ENCODE measurements at places on chromosomes 1 and 21.

GRCh38 chr1:90561911-90562310 is 155.2 kb downstream of the BARHL2 start:
- no peak for DNase-seq

- peak; percentile 12 for DNase-seq
Measured at GRCh38 chr1:70487910-70488665, 77.0 kb downstream of the CTH start.

GRCh38 chr1:65959896-65960567 is 167.3 kb downstream of the PDE4B start:
- no peak for DNase-seq

DNA sequence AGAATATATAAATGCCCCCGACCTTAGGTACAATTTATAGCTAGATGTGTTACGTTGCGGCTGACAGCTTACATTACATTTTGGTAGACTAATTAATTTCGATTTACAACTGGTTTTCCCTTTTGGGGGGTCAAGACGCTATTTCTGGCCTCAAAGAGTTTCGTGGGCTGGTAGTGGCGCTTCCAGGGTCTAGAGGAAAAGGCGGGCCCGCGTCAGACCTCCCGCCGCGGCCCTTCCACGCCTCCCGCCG is 391 bp downstream of the IFT25 start:
- no peak for DNase-seq

DNA sequence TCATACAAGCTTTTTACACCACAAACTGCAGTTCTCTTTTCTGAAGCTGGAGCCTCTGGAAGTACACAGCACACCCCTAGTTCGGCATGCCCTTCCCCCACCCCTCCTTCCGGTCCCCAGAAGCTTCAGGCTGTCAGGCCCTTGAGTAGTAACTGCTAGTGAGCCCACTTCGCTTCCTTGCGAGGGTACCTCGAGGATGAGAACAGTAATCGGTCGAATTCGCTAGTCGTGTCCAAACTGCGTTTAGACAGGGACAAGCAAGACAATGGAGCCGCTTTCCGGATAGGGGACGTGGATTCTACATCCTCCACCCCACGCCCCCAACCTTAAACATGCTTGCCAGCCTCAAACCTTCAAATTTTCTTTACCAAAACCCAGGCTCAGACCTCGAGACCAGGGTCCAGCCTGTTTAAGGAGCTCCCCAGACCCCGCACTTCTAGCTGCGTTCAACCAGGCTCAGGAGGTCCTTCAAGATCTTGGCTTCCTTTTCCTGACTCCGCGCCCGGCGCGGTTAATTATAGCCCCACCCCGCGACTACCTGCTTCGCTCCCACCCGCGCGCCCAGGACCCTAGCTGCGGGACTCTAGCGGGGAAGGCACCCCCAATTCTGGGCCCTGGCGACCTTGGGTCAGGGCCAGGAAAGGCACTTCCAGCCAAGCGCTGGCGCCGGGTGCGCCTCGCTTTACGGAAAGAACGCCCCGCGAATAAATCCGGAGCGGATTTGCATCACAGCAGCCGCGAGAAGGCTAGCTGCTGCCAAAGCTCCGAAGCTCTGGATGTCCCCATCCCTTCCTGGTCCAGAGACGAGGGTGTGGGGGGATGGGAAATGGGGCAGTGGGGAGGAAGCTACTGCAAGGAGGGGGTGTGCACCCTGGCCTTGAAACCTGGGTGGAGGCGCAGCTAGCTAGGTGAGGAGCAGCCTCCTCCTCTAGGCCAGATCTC is 8.1 kb upstream of the TSPAN1 start:
- DNase-seq = no peak

- DNase-seq = no peak
Measured at GRCh38 chr1:117146575-117147340, 25.2 kb upstream of the TRIM45 start.

- peak; percentile 37 for DNase-seq
Measured at GRCh38 chr1:167935216-167936067, 1.0 kb upstream of the DCAF6 start.

DNA sequence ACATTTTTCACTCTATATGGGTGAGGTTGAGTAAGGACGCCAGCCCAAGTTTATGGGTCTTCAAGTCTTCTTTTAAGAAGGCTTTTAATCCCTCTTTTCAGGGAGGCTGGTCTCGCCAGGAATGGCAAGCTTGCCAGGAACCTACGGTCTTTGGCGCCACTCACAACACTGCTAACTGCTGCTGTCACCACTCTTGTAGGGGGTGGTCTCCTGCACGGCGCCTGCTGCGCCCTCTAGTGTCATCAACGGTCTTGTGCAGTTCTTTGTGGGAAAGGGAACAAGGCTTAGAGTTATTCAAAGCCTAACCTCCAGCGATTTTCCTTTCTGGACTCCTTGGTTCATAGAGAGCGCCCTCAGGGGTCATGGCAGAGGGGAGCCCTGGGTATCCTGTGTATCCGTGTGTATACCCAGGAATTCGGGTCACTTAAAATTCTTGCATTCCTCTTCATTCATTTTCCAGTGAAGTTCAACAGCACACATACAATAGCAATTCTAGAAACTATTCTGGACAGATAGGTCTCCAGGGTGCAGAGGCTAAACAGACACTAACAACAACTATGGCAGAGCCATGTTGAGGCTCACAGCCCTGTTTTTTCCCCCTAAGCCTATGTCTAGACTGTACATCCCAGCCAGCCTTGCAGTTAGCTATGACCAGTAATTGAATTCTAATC is 392.8 kb upstream of the CAMK1G start:
- no peak for DNase-seq

GRCh38 chr1:182602935-182603645 is 1.1 kb downstream of the RGS16 start:
- DNase-seq = no peak

DNA sequence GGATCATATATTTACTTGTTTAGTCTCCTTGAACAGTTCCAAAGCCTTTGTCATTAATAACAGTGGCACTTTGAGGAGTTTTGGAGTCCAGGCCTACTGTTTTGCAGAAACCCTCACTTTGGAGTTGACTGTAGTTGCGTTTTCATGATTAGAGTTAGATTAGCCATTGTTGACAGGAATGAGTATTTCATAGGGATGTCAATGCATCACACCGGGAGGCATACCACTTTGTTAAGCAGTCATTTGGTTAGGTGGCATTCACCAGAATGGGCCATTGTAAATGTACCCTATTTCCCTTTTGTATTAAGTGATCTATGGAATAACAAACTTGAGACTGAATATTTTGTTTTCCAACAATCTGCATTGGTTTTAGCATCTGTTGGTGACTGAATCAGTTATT is 11.8 kb downstream of the MRPS6 start:
- DNase-seq = no peak

- no peak for DNase-seq
Measured at GRCh38 chr1:156126630-156127534, 12.4 kb downstream of the LMNA start.

DNA sequence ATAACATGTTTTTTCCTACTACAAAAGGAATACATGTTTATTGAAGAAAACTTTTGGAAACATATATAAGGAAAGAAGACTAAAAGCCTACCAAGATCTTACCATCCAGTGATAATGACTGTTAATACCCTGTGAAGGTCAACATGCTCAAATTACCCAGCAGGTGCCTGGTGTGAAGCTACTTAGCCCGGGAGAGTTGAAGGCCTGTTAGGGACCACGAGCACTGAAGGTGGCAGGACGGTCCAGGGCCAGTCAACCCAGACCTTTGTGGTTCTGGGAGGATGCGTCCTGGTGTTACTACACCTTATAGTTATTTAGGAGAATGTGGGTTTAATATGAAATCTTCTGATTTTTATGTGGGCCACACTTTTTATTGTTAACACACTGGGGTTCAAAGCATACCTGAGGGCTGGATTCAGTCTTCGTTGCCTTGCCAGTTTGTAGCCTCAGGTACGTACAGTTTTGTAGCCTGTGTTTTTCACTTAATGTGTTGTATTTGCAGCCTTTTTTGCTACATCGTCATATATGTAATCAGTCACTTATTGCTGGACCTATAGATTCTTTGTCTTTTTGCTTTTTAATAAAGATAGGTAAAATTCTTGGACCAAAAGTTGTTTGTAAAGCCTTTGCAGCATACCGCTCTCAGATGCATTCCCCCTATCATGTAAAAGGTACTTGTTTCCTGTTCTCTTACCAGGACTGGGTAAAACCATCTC is 9.8 kb downstream of the ITSN1 start:
- DNase-seq = no peak

DNA sequence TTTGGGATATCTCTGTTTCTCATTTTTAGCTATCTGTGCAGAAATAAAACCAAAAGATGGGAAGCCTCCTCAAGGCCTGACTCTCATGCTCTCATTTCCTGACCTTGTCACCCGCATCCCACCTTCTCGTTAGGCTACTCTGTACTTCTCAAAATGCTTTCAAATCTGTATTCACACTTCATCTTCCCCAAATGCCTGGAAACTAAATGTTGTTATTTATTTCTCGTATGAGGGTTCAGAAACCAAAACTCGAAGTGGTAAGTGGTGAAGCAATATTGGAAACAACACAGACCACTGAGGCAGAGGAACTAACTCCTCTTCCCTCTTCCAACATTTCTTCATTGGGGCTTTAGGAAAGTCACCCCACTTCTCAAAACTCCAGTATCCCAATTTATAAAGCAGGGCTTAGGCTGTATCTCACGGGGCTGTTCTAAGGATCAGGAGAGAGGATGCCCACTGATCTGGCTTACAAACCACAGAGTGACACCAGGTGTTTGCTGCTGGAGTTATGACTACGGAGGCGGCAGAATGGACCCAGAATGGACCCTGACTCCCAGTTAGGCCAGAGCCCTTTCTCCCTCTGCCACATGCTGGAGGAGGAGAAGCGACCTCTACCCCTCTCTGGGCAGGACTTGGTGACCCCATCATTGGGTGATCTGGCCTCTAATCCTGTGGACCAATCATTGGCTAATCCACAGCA is 3.5 kb downstream of the SLAMF7 start:
- no peak for DNase-seq

- no peak for DNase-seq
Measured at GRCh38 chr1:145757420-145757819, 38.1 kb downstream of the CD160 start.

DNA sequence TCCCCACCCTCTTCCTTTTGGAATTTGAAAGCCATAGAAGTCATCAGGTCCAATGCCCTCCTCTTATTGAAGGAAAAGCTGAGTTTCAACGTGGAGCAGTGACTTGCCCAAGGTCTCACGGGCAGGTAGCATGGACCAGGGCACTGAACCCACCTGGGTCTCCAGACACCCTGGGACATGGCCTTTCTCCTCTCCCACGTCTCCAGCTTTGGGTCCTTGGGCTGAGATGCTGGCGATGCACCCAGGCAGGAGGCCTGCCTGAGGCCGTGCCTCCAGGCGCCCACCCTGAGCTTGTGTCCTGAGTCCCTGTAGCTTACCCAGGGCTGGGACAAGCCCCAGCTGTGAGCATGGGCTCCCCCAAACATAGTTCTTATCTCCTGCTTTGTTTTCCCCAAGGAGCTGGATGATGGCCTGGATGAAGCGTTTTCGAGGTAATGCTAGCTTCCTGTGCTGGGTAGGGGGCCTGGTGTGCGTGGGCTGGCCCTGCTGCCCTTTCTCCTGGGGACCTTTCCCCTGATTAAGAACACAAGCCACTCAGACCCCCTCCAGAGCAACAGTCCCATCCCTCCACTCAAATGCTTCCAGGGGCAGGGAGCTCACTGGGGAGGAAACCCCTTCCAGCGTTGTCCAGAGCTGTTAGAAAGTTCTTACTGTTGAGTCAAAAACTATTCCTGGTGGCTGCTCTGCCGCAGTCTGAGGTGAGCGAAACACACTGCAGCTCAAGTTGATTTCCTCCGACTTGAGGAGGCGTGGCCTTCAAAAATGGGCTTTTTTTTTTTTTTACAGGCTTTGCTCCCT is 21.6 kb downstream of the LDLRAP1 start:
- DNase-seq = no peak
